Stromal cell of bone marrow (primary cell): ENCODE measurements at places on chromosomes 7 and 10.
A peak's percentile ranks its signal among the peaks of the same experiment; 100 is the strongest.

DNA sequence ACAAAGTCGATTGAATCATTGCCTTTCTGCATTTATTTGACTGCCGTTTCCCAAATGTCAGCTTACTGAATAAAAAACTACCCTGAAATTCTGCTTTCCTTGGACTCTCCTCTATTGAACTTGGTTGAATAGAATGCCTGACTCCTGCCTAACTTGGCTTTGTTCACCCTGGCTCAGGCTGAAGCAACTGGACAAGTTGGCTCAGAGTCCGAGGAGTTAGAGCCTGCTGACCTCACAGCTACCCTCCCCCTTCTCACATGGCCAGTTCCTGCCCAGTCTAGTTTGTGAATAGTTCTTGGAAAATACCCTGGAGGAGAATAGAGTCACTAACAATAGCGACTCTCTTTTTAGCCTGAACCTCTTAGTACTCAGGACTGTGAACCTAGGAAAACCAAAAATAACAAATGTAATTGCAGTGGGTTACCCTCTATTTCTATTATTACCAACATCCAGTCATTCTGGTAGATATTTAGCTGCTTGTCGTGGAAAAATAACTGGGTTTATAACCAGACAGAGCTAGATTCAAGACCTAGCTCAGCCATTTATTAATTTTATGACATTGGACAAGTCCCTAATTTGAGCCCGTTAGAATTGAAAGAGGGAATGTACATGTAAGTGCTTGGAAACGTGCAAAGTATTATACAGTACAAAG lies 17.3 kb upstream of the NRBF2 start:
- peak; percentile 100 for DNase-seq

DNA sequence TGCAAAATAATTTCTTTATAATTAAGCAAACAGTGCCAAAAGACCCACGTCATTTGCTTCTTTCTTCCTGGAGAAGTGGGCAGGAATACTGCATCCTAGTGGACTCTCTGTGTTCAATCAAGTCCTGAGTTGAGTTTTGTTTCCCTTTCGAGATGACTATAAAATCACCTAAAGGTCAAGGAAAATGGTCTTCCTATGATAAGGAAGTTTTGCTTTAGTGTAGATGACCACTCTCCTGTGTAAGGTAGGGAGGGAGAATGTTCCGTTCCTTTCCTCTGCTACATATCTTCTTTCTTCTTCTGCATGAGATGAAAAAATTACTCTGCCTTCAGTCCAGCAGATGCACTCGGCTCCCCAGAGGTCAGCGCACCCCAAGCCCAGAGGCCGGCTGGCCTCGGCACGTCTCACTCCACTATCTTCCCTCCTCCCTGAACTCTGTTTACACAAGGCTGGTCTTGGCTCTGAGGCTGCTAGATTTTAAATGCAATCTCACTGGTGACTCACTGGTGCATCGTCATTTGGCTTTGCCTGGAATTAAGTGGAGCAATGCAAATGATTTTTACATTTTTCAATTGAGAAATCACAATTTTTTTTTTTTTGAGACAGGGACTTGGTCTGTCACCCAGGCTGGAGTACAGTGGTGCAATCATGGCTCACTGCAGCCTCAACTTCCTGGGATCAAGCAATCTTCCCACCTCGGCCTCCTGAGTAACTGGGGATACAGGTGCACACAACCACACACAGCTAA lies 18.6 kb upstream of the VDAC2 start:
- peak; percentile 89 for DNase-seq

- no peak for DNase-seq
These were observed 1673.4 kb downstream of the REEP3 start for GRCh38 chr10:65194555-65194954.

DNA sequence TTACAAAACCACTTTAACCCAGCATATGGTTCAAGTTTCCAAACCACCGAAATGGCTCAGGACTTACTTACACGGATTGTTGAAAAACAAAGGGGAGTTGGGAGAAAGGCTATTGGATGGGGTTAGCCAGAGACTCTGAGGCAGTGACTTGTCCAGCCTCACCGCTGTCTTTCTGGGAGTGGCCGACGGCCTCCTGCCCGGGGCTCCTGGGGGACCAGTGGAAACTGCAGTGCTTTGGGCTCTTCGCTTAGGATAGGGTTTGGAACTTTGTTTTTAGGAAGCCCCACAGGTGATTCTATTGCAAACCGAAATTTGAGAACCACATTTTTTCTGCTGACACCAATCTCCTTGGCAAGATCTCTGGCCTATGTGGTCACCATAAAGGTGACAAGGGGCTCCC lies 38.1 kb upstream of the R3HCC1L start:
- DNase-seq, result no peak

- DNase-seq, result no peak
These were observed 153.0 kb downstream of the GRK5 start for GRCh38 chr10:119360181-119360921.

DNA sequence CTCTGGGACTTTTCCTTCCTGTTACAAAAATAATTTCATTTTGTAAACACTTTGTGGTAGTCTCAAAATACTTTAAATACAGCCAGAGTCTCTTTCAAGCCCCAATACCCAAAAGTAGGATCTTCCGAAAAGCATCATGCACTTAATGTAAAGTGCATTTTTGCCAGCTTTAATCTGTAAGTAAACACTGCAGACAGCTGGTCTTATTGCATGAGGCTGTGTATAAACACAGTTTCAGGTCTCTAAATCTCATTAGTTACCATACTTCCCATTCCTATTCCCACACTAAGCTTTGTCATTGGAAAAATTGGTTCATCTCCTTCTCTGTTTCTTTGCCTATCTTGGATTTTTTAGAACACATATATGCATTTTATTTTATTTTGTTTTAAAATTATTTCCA lies 87.6 kb upstream of the GNAI1 start:
- no peak for DNase-seq

DNA sequence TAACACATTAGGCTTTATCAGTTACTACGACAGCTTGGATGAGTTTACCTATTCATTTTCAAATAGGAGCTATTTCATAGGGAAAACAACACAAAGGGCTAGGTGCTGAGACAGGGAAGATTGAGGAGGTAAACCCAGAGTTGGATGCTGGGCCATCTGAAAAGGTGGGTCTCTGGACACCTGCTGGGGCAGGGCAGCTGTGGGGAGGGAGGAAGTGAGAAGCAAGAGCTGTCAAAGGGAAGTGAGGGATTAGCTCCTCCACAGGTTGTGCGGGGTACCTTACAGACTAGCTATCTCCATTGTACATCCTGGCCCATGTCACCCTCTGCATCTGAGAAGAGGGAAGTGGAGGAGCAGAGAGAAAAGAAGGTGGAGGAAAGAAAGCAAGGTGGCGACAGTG lies 48.9 kb downstream of the BLNK start:
- DNase-seq, result no peak

DNA sequence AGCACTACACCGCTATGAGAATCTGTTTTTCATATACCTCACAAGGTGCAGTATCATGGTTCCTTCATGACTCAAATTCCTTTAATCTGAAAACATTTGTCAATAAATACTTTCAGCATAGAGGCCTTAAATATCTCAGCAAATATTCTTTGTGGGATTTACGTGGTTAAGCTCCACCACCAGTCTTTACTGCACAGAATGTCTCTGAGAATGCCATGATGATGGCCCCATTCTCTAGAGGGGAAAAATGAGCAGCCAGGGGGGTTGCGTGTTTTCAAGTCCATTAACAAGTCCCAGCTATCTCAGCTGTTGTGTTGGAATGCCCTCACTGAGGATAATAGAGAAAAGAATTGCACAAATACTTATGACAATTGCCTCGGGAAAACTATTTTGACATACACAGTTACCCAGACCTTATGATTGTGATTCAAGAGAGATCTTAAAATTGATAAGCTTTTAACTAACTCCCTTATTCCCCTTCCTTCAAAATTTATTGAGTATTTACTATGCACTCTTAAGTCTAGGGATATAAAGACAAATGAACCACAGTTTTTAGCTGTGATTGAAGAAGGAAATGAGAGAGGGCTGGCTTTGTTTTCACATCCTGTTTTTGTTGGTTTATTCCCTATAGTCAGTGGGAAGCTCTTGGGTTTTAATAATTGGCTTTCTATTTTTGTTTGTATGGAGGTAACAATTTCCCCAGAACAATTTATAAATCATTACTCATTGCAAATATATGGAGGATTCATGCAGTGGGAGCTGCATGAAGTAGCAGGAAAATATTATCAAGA lies 176.5 kb upstream of the VWC2 start:
- DNase-seq, result no peak

- no peak for DNase-seq
These were observed 127.7 kb downstream of the ELMO1 start for GRCh38 chr7:37320848-37321468.

DNA sequence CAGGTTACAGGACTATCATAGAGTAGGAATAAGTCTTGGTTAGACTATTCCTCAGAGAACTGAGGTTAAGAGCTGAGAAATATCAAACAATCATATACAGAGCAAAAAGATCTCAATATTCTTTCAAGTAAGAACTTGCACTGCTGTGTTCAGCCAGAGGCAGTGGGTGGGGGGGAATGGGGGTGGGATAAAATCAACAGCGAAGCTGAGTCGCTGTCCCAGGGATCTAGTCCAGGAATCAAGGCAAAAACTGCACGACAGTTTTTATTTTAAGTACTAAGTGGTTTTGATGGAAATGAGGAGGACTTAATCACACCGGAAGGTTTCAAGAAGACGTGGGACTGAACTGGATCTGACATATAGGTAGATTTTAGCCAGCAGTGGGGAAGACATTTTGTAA lies 159.1 kb downstream of the SRPK2 start:
- no peak for DNase-seq

- no peak for DNase-seq
These were observed 18.3 kb upstream of the RPEL1 start for GRCh38 chr10:103227416-103227815.

DNA sequence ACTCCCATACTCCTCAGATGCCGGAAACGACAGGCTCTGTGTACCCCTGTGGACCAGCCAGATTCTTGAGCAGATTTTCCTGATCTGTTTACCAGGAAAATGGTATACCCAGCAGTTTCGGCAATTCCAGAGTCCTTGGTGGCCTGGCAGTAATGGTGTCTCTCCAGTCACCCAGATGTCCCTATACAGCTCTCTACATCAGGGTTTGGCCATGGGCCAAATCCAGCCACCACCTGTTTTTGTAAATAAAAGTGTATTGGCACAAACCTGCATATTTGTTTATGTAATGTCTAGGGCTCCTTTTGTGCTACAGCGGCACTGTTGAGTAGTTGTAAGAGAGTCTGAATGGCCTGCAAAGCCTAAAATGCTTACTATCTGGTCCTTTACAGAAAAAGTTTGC lies 491.3 kb downstream of the RPS24 start:
- no peak for DNase-seq

DNA sequence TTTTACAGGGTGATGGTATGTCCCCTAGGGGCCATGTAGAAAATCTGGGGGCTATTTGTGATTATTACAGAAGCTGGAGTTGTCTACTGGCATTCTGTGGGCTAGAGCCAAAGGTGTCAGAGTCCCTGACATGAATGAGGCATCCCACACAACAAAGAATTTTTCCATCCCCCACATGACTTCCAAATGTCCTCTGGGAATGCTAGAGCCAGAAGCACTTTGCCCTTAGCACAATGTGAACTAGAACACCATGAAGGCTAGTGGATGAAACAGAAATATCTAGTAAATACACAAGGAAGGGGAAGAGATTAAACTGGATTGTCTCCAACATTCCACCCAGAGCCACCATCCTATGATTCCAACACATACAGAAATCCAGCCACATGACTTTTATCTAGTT lies 46.9 kb downstream of the FAM13C start:
- no peak for DNase-seq

DNA sequence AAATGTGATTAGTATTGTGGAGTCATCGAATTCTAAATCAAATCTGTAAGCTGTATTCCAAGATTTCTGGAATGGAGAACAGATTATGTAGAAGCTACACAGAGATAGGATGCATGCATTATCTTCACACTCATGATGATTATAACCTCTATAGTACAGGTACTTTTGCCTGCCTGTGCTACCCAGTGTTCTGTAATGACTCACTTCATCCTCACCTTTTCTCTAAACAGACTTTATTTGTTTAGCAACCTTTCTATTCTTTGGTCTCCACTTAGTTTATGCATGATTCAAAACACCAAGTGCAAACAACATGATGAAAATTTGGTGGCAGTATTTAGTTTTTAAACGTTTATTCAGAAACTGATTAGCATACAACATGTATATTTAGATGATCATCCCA lies 68.4 kb upstream of the PRPS1L1 start:
- no peak for DNase-seq

DNA sequence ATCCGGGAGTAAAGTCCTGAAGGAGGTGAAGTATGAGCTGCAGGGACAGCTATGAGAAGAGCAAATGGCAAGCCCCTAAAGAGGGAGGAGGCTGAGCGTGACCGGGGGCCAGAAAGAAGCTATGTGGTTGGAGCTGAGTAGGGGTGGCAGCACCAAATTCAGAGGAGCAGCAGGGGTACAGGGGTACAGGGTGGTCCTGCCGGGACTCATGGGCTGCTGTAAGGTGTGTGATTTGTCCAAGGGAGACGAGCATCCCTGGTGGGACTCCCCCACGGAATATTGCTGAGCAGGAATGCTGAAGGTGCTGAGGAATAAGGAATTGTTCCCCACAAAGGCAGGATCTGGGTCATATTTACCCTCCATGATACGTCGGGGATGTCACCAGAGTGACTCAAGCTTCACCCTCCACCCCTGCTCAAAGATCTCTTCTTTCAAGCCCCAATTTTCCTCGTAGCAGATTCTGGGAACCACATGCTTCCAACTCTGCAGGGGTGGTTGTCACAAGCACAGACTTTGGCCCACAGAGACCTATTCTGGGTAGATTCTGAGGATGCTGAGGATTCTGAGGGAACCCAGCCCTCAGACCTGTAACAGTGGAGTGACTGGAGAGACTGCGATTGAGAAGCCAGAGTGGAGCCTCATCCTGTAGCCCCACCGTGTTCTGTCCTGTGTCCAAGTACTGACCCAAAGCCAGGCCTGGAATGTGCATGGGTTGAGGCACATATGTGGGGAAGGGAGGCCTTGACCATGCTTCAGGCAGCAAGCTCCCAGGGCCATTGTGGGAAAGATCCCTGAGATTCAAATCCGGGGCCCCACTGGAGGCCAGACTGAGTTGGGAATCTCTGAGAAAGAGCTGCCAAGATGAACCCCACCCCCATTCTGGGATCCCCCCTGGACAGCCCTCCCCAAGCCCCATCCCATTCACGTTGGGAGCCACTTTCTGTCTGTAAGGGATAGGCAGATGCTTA lies 4.2 kb downstream of the SFTPD start:
- no peak for DNase-seq

DNA sequence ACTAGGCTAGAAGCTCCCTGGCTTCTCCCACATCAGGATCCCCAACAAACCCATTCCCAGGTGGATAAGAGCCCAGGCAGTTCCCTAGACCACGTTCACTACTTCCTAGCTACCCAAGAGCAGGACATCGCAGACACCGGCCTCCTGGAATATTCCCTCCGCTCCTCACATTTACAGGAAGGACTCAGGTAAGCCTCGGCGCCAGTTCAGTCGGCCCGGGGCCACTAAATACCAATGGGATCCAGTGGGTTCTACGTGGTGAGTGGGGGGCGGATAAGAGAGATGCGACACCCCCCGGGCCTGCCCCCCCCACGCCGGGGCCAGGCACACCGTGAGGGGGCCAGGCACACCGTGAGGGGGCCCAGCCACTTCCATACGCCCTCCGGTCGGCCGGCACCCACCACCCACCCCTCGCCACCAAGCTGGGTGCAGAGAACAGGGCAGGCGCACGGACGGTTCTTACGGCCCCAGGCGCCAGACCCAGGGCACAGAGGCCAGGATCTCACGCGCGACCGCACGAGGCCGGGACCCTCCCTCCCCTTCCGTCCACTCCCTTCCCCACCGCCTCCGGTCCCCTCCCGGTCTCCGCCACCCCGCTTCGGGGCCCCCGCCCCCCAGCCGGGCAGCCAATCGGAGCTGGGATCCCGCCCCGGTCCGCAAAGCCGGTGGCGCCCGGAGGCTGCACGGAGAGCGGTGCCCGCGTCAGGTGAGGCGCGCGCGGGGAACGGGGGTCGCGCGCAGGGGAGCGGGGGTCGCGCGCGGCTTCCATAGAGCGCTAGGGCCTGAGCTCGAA lies at the start of gene BLVRA:
Gene BLVRA (plus strand): TSS at position 652 of the 793 bp plus-strand sequence. CDS start 12,479 bp downstream, outside the sequence.
- DNase-seq, result peak; percentile 16
